Cerebellar cortex (tissue), 1 donor: ENCODE measurements at places on chromosomes 7 and 10.
A peak's percentile ranks its signal among the peaks of the same experiment; 100 is the strongest.

DNA sequence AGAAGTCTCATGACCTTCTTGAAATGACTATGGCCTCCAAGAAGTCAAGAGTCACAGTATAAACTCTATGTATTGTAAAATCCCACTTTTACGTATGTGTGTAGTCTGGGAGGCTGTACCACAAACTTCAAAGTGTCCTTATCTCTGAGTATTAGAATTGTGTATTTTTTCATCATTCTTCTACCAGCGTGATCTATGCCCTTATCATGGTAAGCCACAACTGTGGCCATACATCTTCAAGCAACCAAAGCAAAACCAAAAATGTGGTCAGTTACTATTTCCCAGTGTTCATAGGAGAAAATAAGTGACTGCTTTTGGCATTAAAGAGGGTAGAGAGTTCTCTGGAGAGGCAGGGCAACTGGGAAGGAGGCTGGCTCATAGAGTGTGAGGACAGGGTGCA is 42.8 kb downstream of the SPOCK2 start:
- DNase-seq: no peak

DNA sequence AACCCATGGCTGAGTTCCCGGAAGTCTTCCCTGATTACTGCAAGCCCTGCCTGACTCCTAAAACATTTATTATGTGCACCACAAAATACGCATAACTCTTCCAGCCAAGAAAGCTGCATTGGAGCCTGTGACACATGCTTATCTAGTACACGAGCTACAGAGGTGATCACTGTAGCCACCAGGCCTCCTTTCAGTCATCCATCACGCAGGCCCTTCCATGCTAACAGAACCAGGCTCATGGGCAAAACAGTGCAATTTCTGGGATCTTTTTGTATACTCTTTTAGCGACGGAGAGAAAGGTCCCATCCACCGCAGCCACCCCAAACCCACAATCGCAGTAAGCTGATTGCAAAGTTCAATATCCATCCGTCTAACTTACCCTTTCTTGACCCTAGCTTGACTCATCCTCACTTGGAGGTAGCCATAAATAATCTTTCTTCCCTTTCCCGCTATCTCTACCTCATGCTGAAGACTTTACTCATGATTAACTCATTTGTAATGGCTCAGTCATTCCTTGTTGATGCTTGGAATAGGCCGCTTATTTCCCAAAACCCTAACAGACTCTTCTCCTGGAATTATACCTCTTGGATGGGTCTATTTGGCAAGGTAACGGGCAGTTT is 1203.5 kb downstream of the TYW1 start:
- DNase-seq: no peak

GRCh38 chr10:105691811-105692210 is 1050.7 kb downstream of the SORCS3 start:
- peak; percentile 3 for DNase-seq

DNA sequence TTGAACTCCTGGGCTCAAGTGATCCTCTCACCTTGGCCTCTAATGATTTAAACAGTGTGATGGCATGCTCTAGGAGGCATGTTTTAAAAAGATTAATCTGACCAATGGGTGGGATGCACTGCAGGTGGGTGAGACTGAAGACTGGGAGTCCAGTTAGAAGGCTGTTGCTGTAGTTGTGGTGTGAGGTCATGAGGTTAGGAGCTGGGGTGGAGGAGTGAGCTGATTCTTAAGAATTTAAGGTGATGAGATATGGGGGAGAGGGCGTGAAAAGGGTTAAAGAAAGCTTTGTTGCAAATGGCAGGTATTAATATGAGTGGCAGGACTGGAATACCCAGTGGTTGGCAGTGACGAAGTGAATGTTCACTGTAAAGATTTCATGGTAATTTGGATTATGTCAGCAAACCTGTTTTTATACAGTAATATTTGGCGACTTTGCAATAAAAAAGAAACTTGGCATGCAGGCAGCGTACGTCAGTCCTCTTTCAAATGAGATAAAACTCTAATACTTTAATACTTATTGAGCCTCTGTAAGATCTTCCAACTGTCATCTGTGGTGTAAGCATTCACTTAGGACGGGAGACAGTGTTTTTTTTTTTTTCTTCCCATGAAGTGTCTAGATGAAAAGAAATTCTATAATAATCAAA is 72.8 kb upstream of the MTPN start:
- no peak for DNase-seq

DNA sequence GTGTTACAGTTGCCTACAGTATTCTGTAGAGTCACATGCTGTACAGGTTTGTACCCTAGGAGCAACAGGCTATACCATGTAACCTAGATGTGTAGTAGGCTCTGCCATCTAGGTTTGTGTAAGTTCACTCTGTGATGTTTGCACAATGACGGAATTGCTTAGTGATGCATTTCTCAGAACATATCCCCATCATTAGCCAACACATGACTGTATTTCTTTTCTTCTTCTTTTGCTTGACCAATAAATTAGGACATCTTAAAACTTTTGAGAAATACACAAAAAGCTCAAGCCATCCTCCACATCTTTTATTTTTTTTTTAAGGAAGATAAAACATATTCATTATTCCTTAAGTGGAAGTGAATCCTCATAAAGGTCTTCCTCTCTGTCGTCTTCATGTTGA is 5.4 kb upstream of the PFKFB3 start:
- no peak for DNase-seq

DNA sequence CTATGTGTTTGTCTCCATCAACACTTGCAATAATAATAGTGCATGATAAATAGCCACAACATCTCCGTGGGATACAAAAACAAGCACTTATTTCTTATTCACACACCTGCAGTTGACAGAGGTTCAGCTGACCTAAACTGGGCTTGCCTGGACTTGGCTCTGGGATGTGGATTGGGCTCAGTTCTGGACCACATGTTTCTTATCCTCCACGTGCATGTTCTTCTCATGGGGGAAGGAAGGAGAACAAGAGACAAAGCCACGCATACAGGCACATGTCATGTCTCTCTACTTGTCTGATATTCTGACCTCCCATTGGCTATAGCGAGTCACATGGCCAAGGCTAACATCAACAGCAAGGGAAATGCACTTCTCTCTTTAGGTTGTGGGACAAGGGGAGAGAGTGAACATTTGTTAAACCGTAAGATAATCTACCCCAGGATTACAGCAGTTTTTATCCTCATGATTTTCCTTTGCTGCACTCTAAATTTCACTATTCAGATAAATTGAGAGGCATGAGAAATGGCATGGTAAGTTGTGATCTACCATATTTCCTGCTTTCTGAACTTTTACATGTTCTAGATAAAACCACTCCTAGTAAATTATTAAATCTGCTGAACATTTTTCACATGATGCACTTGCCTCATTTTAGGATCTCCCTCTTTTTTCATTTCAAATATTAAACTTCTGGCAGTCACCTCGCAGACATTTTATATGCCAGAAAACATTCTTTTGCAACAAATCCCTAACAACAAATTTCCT is 33.7 kb downstream of the CFAP58 start:
- no peak for DNase-seq

DNA sequence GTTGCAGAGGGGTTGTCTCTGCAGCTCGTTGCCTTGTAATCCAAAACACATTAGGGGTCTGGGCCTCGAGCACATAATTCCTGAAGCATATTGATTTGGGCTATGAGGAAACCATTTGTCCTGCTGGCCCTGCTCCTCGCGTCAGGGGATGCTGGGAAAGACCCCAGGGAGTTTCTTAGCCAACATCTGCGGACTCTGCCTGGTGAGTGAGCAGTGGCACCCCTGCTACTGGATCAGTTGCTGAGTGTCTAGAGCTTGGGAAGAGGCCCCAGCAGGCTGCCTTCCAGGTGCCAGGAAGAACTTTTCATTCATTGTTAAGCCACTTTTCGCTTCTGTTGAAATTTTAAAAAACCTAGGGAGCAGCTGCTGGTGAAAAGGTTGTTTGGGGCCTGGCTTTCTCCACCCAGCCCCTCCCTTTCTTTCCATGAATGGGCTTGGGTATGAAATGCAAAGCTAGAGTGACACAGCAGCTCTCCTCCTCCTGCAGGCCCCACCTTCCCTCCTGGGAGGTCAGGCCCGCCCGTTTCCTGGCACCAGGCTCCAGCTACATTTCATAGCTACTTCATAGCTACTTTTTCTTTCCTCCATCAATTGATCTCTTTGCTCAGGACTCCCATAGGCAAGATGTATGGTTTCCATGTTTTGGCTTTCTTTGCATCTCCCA is 26.8 kb downstream of the TACR2 start:
- DNase-seq: no peak

DNA sequence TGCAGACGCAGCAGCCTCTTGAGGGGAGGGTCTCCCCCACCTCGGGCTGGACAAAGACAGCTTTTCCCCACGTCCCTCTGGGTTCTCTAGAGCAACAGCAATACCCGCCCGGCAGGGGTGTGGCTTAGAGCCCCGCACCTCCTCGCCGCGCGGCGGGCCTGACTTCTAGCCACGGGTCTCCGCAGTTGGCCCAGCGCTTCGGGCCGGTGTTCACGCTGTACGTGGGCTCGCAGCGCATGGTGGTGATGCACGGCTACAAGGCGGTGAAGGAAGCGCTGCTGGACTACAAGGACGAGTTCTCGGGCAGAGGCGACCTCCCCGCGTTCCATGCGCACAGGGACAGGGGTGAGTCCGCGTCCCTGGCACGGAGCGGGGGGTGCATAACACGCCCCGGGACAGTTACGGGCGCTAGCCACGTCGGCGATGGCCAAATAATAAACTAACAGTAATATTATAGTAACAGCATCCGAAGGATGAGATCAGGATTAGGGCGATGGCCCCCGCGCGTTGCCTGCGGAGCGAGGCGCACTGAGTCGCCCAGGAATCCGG is 1.2 kb downstream of the CYP2E1 start:
- DNase-seq: peak; percentile 43

DNA sequence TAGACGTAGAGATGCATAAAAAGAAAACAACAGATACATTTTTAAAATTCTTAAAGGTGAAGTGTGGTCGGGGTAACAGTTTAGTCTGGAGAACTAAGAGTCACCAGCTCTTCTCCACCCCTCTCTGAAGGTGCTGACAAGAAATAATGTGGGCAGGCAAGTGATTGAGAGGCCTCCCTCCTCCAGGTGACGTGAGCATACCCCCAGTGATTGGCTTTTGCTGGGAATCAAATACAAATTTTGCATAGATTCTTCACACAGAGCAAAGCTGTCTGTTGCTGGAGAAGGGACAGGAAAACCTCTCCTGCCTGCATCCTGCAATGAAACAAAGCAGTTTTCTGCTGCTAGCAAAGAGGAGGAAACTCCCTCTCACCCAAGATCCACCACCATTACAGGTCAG is 115.0 kb downstream of the DGKB start:
- no peak for DNase-seq

DNA sequence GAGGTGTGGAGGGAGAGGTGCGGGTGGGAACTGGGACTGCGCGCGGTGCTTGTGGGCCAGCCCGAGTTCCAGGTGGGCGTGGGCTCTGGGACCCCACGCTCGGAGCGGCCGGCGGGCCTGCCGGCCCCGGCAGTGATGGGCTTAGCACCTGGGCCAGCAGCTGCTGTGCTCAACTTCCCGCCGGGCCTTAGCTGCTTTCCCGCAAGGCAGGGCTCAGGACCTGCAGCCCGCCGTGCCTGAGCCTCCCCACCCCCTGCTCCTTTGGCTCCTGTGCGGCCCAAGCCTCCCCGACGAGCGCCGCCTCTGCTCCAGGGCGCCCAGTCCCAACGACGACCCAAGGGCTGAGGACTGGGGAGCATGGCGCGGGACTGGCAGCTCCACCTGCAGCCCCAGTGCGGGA is 232.7 kb downstream of the FGFR2 start:
- DNase-seq: no peak

- no peak for DNase-seq
These were observed 34.8 kb upstream of the INMT start for GRCh38 chr7:30717181-30717580.

DNA sequence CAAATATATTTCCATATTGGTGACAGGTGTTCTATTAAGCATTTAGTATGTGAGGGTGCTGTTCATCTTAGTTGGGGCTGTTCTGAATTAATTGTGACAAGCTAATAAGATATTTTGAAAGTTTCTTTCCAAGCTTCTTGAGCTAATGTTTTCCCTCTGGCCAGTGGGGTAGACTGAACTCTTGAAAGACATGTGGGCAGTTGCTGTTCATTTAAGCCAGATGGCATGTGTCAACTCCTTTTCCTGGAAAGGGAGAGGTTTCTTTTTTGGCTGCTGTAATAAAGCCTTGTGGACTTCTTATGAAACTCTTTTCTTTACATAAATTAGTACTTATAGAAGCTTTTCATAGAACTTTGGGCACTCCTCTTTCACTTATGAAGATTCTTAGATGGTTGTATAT is 21.7 kb downstream of the RAB18 start:
- no peak for DNase-seq
